ENCODE measurements at places on chromosomes 2 and 18.

- no peak for DNase-seq
Observed at GRCh38 chr2:159138642-159139182, 147.8 kb downstream of the WDSUB1 start.

DNA sequence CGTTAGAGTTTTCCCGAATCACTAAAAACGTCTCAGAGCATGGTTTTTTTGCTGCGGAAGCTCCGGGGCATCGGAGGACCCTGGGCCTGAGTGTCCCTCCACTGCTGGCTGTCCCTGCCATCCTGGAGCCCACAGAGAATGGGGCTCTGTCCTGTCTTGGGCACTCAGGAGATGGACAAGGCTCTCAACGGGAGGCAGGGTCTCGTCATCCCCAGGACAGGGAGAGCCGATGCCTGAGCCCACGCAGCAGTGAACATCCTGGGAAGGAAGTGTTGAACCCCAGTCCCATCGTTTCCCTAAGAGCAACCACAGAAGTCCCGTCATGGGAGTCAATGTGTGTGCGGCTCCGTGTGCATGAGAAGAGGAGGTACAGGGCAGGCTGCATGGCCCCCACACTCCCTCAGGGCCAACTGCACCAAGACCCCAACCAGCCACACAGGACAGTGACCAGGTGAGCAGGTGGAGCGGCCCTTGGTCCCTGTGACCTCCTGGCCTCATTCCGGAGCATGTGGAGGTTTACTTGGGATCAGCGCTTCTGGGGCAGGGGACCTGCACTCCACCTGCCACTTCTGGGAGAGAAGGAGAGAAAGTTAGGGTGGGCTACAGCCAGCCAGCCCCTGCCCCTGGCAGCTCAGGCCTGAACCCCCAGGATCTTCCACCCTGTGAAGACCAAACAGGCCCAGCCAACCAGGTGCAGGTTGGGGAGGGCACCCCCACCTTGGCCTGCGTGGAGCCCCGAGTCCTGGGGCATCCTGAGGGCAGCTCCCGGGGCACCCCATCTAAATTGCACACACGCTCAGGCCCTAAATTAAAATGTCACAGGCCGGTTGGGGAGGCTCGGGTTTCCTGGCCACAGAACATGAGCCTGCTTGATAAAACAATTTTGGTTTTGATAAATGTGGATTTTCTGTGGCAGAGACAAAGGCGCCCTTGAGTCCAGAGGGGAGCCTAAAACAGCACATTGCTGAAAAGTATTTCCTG lies 3.1 kb upstream of the SNED1 start:
- DNase-seq, result no peak

GRCh38 chr18:57943723-57944122 lies 100.3 kb upstream of the NEDD4L start:
- no peak for DNase-seq

DNA sequence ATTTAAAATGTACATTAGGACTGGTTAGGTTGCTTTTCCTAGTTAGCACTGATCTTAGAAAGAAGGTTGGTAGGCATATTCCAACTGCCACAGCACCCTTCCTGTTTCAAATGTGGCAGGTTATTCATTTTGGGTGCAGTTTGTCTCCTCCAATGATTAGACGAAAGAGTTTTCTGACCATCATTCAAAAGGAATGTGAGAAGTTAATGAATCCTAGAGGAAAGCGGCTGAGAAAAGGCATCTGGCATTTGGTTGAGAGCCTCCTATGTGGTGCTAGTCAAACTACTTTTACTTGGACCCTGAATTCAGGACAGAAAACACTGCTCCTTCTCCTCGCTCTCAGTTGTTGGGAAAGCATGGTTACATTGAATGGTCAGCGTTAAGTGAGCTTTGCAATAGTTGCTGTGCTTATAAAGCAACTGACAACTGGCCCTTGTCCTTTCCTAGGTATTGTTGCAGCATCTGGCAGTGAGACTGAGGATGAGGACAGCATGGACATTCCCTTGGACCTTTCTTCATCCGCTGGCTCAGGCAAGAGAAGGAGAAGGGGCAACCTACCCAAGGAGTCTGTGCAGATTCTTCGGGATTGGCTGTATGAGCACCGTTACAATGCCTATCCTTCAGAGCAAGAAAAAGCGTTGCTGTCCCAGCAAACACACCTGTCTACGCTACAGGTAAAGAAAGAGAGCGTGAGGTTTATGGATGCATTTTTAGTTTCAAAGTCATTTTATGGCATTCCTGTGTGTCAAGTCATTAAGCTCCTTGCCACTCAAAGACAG lies 6.1 kb downstream of the TGIF1 start:
- no peak for DNase-seq

- no peak for DNase-seq
Observed at GRCh38 chr2:18346344-18346743, 214.1 kb downstream of the RDH14 start.

GRCh38 chr18:79506191-79507075 lies 110.7 kb downstream of the NFATC1 start:
- no peak for DNase-seq

DNA sequence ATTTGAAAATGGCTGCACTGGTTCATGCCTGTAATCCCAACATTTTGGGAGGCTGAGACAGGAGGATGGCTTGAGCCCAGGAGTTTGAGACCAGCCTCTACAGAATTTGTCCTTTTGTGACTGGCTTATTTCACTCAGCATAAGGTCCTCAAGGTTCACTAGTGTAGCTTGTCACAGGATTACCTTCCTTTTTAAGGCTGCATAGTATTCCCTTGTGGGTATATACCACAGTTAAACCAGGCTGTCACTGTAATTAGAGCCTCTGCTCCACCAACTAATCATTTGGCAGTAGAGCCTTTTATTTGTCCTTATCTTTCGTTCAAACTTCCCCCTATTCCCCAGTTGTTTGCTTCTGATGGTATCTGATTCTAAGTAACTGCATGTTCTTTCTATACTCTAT lies 50.4 kb upstream of the SELENOI start:
- no peak for DNase-seq

GRCh38 chr2:126515471-126515870 lies 140.5 kb upstream of the GYPC start:
- no peak for DNase-seq

GRCh38 chr2:242054881-242055801 lies 185.6 kb downstream of the RTP5 start:
- DNase-seq, result no peak

GRCh38 chr2:131115752-131116151 lies 10.6 kb downstream of the PLEKHB2 start:
- DNase-seq, result no peak

DNA sequence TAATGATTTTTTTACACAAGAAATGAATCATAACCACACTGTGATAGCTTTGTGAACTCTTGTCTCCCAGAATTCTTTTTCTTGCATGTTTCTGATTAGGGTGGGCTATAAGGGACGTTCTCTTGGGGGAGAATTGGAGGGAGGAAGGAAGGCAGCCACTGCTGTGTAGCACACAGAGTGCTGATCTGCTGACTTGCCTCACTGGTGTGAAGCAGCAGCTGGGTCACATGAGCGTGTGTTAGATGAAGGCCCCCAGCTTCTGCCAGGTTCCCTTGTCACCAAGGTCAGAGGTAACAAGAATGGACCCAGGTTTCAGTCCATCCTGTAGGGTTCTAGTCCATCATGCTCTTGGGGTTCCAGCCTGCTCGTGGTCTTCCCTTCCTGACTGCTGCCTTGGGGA lies 107.4 kb upstream of the GLI2 start:
- no peak for DNase-seq

GRCh38 chr18:79672490-79673276 lies 6.9 kb upstream of the CTDP1 start:
- DNase-seq, result no peak

GRCh38 chr2:172445851-172446250 lies 18.5 kb downstream of the ITGA6 start:
- DNase-seq, result no peak

DNA sequence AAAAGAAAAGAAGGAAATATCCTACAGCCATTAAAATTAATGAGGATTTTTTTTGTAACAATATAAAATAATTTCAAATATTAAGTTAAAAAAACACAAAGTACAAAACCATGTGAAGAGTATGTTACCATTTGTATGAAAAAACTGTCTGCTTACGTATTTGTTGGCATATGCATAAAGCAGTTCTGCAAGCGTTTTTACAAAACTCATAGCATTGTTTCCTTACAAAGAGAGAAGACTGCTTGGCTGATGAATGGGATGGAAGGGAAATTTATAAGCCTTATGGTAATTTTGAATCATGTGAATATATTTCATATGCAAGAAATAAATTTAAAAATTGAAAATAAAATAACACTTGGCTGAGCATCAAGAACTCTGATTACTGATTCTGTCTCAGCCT lies 63.1 kb downstream of the METTL4 start:
- DNase-seq, result no peak

DNA sequence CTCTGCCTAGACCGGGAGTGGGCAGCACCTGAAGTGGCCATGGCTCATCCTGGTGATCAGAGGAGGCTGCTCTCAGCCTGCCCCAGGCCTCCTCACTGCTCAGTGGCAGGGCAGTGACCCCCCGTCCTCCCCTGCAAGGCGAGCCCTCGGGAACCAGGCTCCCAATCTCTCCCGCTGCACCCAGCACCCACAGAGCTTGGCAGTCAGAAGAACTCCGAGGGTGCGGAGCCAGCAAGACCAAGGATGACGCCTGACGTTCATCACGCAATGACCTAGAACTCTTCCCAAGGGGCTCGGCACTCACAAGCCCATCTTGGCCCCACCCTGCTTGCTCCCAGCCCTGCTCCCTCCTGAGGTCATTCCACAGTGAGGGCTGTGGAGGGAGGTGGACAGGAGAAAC lies 189.8 kb upstream of the SALL3 start:
- no peak for DNase-seq

DNA sequence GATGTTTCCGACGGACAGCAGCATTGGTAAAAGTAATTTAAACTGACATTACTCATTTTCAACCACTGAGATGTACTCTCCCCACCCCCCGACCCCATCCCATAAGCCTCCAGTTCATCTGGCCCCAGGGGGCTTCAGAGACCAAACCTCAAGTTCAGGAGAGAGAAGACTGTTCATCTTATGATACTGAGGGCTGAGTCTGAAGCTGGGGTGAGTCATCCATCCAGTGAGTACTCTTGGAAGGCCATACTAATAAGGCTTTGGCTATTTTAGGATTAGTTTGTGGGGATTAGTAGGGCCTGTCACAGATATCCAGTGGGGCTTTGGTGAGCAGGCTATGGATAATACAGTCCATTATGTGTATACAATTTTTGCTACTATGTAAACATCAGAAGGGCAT lies 125.3 kb upstream of the APCDD1 start:
- DNase-seq, result no peak

GRCh38 chr2:240919786-240920782 lies 13.9 kb downstream of the CROCC2 start:
- DNase-seq, result no peak

- no peak for DNase-seq
Observed at GRCh38 chr2:53609551-53609950, 158.1 kb upstream of the CHAC2 start.

DNA sequence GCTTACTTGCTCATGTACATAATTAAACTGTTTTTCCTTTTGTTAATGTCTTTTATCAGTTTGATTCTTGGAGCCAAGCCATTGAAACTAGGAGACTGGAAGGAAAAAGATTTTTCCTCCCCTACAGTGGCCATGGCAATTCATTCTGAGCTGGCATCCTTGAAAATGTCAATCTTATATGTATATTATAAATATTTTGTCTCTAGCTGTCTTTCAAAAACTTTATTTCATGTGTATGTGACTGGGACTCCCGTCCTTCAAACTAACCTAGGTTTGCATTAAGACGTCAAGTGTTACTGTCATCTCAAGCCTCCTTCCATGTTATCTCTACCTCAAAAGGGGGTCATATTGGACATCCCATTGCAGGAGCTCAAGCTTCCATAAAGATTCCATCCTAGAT lies 280.4 kb downstream of the HRH4 start:
- no peak for DNase-seq

GRCh38 chr2:205965707-205966106 lies 120.3 kb downstream of the INO80D start:
- DNase-seq, result no peak

DNA sequence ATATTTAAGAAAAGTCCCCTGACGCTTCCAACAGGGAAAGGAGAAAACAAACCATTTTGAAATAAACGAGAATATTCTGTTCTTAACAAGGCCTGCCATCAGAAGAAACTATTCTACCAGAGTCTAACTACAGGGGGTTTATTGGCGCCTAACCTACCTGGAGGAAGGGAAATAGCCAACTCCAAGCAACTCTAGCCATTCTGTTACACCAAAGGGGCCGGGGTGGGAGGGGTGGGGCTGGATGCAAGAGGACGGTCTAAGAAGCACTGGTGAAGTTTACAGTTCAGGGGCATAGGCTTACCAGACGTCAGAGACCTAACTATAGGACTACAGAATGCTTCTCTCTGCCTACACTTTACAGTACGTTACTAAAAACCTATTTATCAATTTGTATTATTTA lies 60.5 kb upstream of the GALNT5 start:
- no peak for DNase-seq

GRCh38 chr2:19643117-19643518 lies 258.7 kb downstream of the TTC32 start:
- DNase-seq, result no peak

GRCh38 chr2:96530474-96531357 lies 5.8 kb upstream of the ARID5A start:
- no peak for DNase-seq

DNA sequence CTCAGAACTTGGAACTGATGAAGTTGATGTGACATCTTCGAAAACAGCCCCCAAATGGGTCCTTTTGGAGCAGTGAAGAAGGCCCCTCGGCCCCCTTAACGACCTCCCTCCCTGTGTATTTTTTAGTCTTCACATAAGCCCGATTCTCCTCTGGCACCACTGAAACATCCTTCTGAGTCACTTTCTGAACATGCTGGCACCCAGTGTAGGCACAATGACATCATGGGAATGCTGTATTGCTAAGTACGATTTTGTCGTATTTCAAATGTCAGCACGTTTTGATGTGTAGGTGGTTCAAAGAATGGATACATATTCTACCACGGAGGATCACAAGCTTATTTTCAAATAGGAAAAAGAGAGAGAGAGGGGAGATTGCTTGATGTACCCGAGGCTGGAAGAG lies 111.7 kb upstream of the RIOK3 start:
- no peak for DNase-seq

GRCh38 chr2:10415048-10415447 lies 33.1 kb downstream of the ODC1 start:
- no peak for DNase-seq

DNA sequence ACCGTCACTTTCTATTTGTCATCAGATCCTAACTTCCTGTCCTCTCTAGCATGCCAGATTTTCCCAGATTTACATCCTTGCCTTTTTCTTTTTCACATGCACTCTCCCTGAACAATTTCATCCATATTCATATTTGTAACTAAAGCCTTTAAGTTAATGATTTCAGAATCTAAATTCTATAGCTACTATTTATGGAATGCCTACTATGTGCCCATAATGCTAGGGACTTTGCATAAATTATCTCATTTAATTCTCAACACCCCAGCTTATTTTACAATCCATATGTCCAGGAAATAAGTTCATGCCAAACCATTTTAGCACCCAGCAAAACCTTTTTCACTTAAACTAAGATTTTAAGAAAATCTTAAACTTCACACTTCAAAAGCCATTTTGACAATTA lies 531.9 kb downstream of the NUP35 start:
- no peak for DNase-seq
